ENCODE measurements at places on chromosomes 6 and 20.

- DNase-seq: no peak
Observed at GRCh38 chr6:36594816-36595643, 868 bp downstream of the SRSF3 start.

GRCh38 chr6:13463941-13464340, 23.5 kb downstream of the GFOD1 start:
- DNase-seq: no peak

DNA sequence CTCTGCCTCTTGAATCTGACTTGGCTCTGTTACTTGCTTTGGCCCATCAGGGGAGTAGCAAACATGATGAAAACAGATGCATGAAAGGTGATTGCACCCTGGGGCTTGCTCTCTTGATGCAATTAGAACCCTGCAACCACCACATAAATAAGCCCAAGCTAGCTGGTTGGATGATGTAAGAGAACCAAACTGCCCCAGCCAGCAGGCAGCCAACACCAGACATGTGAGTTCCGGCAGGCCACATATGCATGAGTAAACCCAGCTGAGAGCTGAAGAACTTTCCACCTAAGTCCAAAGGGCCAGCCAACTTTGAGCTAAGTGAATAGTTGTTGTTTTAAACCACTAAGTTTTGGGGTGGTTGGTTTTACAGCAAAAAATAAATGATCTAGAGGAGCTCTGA, 268.4 kb downstream of the FARS2 start:
- no peak for DNase-seq

- DNase-seq: no peak
Observed at GRCh38 chr6:39816747-39817146, 24.6 kb downstream of the DAAM2 start.

- no peak for DNase-seq
Observed at GRCh38 chr6:145279993-145280392, 455.3 kb downstream of the EPM2A start.

- DNase-seq: no peak
Observed at GRCh38 chr20:53157443-53158408, 185.6 kb downstream of the TSHZ2 start.

Measured in activated T-cell treated with anti-CD3 and anti-CD28 coated beads for 4 hours (primary cell).